ENCODE measurements at places on chromosomes 13 and 19.

- DNase-seq = no peak
Observed at GRCh38 chr13:100434010-100434763, 154.4 kb downstream of the GGACT start.

- DNase-seq = no peak
Observed at GRCh38 chr13:98690348-98691022, 62.0 kb downstream of the SLC15A1 start.

- DNase-seq = no peak
Observed at GRCh38 chr13:85009447-85009846, 789.8 kb downstream of the SLITRK6 start.

GRCh38 chr13:70253834-70254233 is 145.6 kb upstream of the KLHL1 start:
- no peak for DNase-seq

DNA sequence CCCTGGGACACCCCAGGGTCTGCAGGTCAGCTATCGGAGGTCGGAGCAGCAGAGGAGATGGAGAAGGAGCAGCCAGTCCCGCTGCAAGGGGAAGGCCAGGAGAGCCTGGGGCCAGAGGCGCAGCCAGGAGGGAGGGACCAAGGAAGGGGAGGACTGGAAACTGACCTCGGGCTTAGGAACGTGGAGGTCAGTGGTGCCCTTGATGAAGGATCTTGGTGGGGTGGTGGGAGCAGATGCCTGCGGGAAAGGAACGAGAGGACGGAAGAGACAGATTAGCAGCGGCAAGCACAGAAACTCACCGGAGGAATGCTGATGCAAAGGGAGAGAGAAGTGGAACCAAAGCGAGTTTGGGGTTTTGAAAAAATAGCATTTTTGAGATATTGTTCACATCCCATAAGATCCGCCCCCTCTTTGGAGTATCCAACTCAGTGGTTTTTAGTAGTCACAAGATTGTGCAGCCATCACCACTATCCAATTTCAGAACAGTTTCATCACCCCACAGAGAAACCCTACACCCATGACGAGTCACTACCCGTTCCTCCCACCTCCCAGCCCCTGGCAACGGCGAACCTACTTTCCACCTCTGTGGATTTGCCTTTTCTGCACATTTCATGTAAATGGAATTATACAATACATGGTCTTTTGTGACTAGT is 22.1 kb downstream of the PLEKHF1 start:
- DNase-seq = no peak

GRCh38 chr19:16462757-16463250 is 9.0 kb downstream of the EPS15L1 start:
- no peak for DNase-seq

DNA sequence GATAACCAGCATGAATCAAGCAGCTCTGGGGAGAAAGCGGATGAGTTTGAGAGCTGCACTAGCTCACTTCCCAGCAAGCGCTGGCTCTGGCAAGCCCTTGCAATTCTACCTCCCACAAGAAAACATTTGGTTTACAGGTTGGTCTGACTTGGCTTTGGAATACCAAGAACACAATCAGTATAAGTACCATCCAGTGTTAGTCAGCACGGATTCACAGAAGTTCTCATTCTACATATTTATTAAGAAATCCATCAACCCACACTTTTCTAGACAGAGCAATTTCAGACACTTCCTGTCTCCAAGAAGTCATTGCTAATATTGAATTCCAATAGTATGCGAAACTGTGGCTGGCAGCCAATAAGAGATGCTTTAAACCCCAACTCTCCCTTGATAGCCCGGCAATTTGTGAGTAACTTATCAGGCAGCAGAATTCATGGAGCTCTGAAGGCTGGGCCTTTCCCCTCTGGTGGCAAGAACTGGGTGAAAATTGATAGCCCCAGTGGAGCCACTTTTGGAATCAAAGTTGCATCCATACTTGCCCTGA is 59.4 kb upstream of the WASF3 start:
- DNase-seq = no peak

All from NCI-H1930 (cell line).